ENCODE measurements at places on chromosomes 7 and 10. TPM values are rescaled to one million over a fixed set of nuclear protein-coding genes. Genes with fewer than 3 reads are reported as not detected.

The TRIM50 gene
- total RNA-seq, result 9.8 TPM

The SEMA3E gene
- total RNA-seq, result 14.0 TPM

The EBF3 gene
- total RNA-seq, result 0.77 TPM

The ZNF107 gene
- 1.8 TPM for total RNA-seq

The HYCC1 gene
- 37.6 TPM for total RNA-seq

The ATP6V0A4 gene
- 1.1 TPM for total RNA-seq

The GPR26 gene
- not detected for total RNA-seq

The TECTB gene
- 0.10 TPM for total RNA-seq

The CDC14C gene
- total RNA-seq, result 0.23 TPM

The ITPRID1 gene
- not detected for total RNA-seq

The FAS gene
- 13.9 TPM for total RNA-seq

The CPEB3 gene
- 4.9 TPM for total RNA-seq

The NPTX2 gene
- total RNA-seq, result 3.0 TPM

The C7orf33 gene
- total RNA-seq, result not detected

The OPALIN gene
- not detected for total RNA-seq

The PNLIP gene
- 0.13 TPM for total RNA-seq

The CCDC3 gene
- total RNA-seq, result 13.6 TPM

The NPSR1 gene
- not detected for total RNA-seq

The SLC26A5 gene
- total RNA-seq, result 0.08 TPM

The ENO4 gene
- 0.43 TPM for total RNA-seq

The TMEM26 gene
- total RNA-seq, result 2.2 TPM

The GPC2 gene
- 5.3 TPM for total RNA-seq

The SMURF1 gene
- 20.2 TPM for total RNA-seq

All from hepatocyte (in vitro differentiated cells).